ENCODE measurements at places on chromosomes 7 and 10.

DNA sequence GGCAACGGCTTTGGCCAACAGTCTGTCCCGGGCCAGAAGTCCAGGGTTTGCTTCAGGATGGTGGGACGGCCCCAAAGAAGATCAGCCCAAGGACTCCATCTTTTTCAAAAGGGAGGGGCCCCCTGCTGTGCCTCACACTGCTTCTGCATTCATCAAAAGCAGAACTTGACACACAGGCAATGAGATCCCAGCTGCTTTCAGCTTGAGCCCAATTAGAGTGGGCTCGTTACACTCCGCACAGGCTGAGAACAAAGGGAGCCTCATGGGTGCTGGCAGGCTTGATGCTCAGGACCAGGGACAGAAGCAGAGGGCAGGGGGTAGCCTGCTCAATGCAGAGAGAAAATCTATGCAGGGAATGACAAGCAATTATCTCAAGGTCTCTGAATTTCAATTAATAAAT lies 45.5 kb downstream of the VOPP1 start:
- H3K27ac ChIP-seq = no peak overlapping the region
- no peaks in the 10 kb centered on the region for H3K27me3 ChIP-seq
- no peak overlapping the region for H3K4me3 ChIP-seq
- H3K36me3 ChIP-seq = no peaks in the 10 kb centered on the region

DNA sequence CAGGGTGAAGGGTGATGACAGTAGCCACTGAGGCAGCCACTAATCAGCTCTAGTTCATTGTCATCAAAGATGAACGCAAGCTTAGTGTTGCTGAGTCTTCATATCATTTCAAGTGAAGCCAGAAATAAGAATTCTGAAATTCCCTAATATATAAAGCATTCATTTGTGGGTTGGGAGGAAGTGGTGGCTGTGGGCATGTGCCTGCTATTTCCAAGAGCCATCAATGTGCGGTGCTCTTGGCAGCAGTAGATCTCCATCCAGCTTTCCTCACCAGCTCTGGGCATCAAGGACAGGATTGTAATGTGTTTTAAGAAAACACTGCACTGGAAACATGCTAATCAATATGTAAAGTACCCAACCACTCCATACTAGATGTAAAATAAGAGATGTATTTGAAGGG lies 202.5 kb upstream of the AHR start:
- H3K36me3 ChIP-seq = no peaks in the 10 kb centered on the region
- DNase-seq = no peak
- peaks cover 8% of the 10 kb centered on the region for H3K4me1 ChIP-seq
- H3K27me3 ChIP-seq = no peaks in the 10 kb centered on the region
- no peak overlapping the region for H3K4me3 ChIP-seq
- no peak overlapping the region for H3K27ac ChIP-seq

- peaks cover 98% of the 10 kb centered on the region for H3K27me3 ChIP-seq
- no peak overlapping the region for H3K27ac ChIP-seq
- H3K4me3 ChIP-seq = no peak overlapping the region
- H3K36me3 ChIP-seq = no peaks in the 10 kb centered on the region
These were observed 4.9 kb upstream of the NKX2-3 start for GRCh38 chr10:99527526-99528493.

- no peak for DNase-seq
- H3K4me1 ChIP-seq = no peaks in the 10 kb centered on the region
- peaks cover 35% of the 10 kb centered on the region for H3K36me3 ChIP-seq
- H3K4me3 ChIP-seq = no peak overlapping the region
These were observed 101.1 kb downstream of the BTAF1 start for GRCh38 chr10:92024700-92025099.

DNA sequence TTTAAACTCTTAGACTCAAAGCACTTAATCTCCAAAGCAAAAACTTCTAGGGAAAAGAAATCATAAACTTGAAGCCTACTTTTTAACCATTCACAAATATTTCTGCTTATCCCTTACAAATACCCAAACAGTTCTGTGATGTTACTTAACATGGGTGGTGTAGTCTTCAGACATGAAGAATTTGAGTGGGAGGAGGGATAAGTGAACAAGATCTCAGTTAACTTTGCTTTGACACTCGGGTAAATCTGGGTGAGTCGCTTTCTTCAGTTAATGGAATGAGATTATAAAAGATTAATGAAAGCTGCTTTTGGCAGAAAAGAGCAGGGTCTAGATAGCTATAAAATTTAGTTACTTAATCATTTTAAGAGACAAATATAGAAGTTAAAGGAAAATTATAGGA lies 47.5 kb downstream of the RNF133 start:
- no peaks in the 10 kb centered on the region for H3K4me1 ChIP-seq
- H3K36me3 ChIP-seq = no peaks in the 10 kb centered on the region
- no peaks in the 10 kb centered on the region for H3K27me3 ChIP-seq
- DNase-seq = no peak
- H3K4me3 ChIP-seq = no peak overlapping the region

GRCh38 chr7:117505238-117505637 lies 25.4 kb downstream of the CFTR start:
- peaks cover 18% of the 10 kb centered on the region for H3K27me3 ChIP-seq
- no peak for DNase-seq
- no peaks in the 10 kb centered on the region for H3K4me1 ChIP-seq
- no peaks in the 10 kb centered on the region for H3K36me3 ChIP-seq

DNA sequence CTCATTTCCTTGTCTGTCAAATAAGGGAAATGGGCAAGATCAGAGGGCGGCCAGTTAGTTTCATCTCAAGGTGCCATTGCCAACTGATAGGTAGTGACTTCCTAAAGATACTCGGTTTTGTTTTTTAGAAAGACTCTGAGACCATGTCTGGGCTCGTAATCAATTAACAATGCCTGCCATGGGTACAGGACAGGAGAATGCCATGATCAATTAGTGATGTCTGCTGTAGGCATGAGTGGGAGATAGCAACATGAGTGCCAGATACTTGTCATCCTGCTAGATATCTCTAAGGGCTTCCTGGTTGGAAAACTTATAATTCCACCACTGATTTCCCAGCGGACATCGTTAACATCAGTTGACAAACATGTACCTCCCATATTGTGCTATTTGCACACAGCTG lies 64.8 kb downstream of the SH3PXD2A start:
- H3K27ac ChIP-seq = no peak overlapping the region
- no peaks in the 10 kb centered on the region for H3K4me1 ChIP-seq
- DNase-seq = no peak
- no peaks in the 10 kb centered on the region for H3K36me3 ChIP-seq
- H3K27me3 ChIP-seq = peaks cover 4% of the 10 kb centered on the region

GRCh38 chr10:59587083-59587755 lies 122.4 kb downstream of the SLC16A9 start:
- H3K36me3 ChIP-seq = no peaks in the 10 kb centered on the region
- peaks cover 15% of the 10 kb centered on the region for H3K27me3 ChIP-seq
- no peak for DNase-seq
- no peak overlapping the region for H3K27ac ChIP-seq

DNA sequence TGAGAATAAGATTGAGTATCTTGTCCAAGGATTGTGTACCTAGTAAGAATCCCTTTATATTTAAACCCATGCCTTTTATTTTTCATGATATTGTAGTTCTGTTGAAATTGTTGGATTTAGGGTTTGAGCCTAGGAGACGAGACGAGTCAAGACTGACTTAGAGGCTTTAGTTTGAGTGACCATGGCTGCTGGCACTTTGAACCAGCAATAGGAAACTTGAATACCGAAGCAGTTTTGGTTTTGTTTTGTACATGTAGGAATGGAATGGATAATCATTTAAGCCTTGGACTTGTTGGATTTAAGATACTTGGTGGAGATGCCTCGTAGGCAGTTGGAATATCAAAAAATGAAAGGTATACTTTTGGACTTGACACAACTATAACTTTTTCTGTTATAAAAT lies 229.0 kb downstream of the BICC1 start:
- H3K36me3 ChIP-seq = peaks cover 3% of the 10 kb centered on the region
- peaks cover 46% of the 10 kb centered on the region for H3K4me1 ChIP-seq
- H3K4me3 ChIP-seq = no peak overlapping the region
- no peaks in the 10 kb centered on the region for H3K27me3 ChIP-seq
- DNase-seq = no peak
